HCT116 (cell line): ENCODE measurements at places on chromosomes 4 and X. TPM values are rescaled to one million over a fixed set of nuclear protein-coding genes. Genes with fewer than 3 reads are reported as not detected.

Gene BEX3
- 86.2 TPM for total RNA-seq

- no peak overlapping the region for H3K4me3 ChIP-seq
- no peaks in the 10 kb centered on the region for H3K36me3 ChIP-seq
- peaks cover 10% of the 10 kb centered on the region; the same call in 1 of the 2 replicates for H3K4me1 ChIP-seq
- no peak for DNase-seq
- no peak overlapping the region for H3K27ac ChIP-seq
Observed at GRCh38 chr4:26766141-26766540, 94.5 kb upstream of the STIM2 start.

DNA sequence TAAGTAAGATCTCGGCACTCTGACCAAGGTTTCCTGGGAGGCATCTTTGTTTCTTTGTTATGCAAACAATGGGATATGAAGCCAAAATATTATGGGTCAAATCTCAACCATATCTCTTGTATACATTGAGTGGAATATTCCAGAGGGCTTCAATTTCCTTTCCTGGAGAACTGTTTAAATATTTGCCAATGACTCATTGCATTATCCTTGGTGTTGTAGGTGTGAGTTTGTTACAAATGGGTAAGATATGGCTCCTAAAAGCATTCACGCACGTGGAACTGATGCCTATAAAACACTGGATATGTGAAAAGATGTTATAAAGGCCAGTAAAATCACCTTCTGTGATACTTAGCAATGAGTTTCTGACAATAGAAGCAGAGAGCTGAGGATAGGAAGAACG lies 150.5 kb upstream of the WDR1 start:
- H3K4me3 ChIP-seq = no peak overlapping the region
- no peak overlapping the region for H3K27ac ChIP-seq
- H3K36me3 ChIP-seq = no peaks in the 10 kb centered on the region
- DNase-seq = no peak
- peaks cover 13% of the 10 kb centered on the region; the same call in 1 of the 2 replicates for H3K27me3 ChIP-seq
- no peaks in the 10 kb centered on the region for H3K4me1 ChIP-seq

Gene DDX3X
- 253 TPM for total RNA-seq

DNA sequence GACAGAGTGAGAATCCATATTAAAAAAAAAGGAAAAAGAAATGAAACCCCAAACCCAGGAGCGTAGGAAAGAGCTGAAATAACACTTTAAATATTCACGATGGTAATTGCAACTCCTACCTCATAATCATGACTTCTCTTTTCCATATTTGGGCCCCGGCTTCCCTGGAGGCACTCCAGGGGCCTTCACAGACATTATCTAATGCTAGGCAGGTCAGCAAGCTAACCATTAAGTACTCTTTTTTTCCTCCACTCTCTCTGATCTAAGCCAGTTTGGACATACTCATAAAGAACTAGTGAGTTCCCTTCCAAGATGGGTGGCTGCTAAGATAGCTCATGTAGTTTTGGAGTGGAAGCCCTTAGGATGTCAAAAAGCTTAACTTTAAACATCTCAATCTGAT lies 83.2 kb downstream of the SH3KBP1 start:
- H3K4me3 ChIP-seq = no peak overlapping the region
- H3K27ac ChIP-seq = no peak overlapping the region
- no peaks in the 10 kb centered on the region for H3K27me3 ChIP-seq
- no peaks in the 10 kb centered on the region for H3K4me1 ChIP-seq

DNA sequence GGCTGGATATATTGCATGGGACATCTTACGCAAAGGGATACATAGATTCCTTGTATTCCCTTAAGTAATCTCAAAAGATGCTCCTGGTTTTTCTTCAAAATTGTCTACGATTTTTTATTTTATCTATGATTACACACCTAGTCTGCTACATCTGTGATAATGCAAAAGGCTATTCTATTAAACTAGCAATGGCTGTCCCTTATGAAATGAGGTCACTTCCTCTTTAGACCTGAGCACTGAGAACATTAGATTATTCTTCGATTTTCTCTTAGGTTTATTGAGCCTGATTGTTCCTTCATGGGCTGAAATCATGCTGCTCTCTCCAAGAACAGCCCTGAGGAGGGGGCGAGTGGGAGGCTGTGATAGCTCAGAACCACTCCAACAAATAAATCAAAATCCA lies 126.8 kb upstream of the ENPP6 start:
- no peak overlapping the region for H3K4me3 ChIP-seq
- no peaks in the 10 kb centered on the region for H3K36me3 ChIP-seq
- no peak for DNase-seq
- H3K27me3 ChIP-seq = no peaks in the 10 kb centered on the region
- peaks cover 6% of the 10 kb centered on the region; the same call in 1 of the 2 replicates for H3K4me1 ChIP-seq
